ENCODE measurements at places on chromosomes 5 and 9.

GRCh38 chr5:10534561-10535530 lies 29.0 kb upstream of the ANKRD33B start:
- DNase-seq = no peak

DNA sequence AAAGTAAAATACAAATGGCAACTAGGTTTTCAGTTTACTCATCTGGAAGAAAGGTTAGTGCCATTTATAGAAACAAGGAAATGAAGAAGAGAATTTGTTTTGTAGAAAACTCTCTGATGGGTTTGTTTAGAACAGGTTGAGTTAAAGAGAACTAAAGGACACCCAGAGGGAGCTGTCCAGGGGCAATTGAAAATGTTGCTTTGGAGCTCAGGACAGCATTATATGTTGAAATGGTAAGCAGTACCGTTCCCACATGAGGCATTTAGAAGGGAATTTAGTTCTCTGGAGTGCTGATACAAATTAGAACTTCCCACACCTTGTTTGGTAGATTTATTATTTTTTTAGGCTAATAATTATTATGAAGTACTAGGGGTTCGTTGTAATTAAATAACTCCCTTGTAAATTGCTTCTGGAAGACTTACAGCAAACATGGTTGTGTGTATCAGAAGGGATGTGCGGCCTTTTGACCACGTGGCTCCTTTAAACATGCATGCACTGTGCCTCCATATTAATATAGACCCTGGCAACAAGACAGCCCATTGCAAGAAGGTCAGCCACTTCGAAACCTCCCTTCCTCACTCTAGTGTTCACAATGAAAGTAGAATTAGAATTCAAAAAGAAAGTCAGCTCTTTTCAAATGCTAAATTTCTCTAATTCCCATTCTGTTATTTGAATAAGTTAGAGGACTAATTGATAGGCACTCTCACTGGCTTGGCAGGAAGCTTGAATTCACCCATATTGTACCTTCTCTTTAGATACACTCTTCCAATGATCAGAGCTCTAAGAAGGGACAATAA lies 71.7 kb downstream of the ZNF462 start:
- no peak for DNase-seq

- DNase-seq = no peak
Measured at GRCh38 chr9:36437790-36438189, 37.7 kb upstream of the RNF38 start.

DNA sequence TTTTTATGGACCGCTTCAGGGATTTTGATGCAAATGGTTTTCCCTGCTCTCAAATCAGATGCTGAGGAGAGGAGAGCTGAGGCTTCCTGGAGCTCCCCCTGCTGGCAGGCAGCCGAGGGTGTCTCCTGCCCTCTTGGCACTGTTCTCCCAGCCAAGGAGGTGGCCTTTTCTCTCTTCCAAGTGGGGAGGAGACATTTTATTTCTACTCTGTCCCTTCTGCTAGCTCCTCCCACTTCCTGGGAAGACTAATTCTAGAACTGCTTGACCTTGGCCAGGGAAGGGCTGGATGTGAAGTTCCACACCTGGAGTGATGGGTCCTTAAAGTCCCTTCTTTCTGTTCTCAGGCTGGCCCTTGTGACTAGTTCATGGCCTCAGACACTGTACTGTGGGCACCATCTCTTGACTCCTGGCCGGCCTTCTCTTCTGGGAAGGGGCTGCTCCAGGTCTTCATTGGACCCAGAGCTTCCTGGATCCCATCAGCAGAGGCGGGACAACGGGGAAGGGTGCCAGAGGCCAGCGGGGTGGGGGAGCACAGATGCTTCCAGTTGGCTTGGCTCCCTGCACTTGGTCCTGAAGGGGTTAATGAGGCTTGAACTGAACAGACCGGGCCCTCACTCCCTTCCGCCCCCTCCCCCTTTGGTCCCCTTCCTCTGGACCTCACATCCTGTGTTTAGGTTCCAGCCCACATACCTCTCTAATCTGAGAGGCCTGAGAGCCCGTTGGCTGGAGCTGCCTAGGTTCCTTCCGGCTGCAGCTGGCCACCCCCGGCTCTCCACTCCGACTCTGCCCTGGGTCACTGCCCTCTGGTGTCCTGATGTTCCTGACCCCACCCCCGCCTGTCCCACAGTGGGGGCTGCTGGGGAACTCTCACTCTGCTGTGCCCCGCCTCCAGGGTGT lies 32.1 kb downstream of the PTPA start:
- no peak for DNase-seq

DNA sequence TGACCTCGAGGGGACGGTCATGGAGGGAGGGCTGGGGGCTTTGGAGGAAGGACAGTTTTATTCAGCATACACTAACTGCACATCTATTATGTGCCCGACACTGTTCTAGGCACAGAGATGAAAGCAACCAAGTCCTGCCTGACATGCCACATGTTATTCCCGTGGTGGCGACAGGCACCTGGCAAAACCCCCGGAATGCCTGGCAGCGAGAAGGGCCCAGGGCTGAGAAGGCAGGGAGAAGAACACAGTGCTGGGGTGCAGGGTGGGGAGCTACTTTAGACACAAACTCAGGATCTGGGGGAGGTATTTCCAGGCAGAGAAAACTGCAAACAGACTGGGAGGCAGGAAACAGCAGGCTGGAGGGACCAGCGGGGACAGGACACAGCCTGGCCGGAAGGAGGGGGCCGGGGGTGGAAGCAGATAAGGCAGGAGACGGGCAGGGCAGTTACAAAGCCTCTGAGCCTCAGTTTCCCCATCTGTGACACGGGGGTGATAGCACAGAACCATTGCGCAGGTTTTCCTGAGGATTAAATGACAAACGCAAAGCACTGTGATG lies 77.7 kb downstream of the STK10 start:
- no peak for DNase-seq

DNA sequence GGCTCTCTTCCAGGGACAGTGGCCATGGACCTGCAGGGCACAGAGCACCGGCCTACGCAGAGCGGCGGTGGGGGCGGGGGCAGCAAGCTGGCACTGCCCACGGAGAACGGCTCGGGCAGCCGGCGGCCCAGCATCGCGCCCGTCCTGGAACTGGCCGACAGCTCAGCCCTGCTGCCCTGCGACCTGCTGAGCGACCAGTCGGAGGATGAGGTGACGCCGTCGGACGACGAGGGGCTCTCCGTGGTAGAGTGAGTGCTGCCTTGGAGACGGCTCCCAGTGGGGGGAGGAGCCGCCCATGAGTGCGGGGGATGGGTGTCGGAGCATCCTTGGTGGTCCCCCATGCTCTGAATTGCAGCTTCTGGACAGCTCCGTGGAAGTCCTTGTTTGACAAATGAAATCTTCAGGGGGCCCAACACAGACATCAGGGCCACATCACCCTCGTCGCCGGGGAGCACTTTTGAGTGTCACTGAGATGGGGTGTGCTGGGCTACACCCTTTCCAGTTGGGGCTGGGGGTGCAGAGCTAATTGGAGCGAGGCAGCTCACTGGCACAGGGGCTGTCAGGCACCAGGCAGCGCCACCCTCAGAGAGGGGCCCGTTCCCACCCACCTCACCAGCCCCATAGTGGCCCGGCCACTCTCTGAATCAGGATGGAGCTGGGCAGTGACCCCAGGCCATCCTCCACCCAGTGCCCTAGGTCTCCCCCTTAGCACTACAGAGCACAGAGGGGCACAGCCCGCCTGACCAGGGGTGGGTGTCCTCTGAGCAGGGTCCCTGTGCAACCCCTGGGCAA lies 70.9 kb downstream of the KCNT1 start:
- no peak for DNase-seq

GRCh38 chr5:150640311-150641005 lies at the start of gene SYNPO:
Gene SYNPO (plus strand): TSS chr5:150640660. CDS start chr5:150648276, 7,616 bp downstream.
- no peak for DNase-seq

- no peak for DNase-seq
Measured at GRCh38 chr5:58458141-58458742, 1.6 kb downstream of the PLK2 start.

GRCh38 chr9:82423700-82424099 lies 435.1 kb downstream of the SPATA31D1 start:
- no peak for DNase-seq

GRCh38 chr9:114051281-114051680 lies 26.8 kb downstream of the AMBP start:
- DNase-seq = no peak

DNA sequence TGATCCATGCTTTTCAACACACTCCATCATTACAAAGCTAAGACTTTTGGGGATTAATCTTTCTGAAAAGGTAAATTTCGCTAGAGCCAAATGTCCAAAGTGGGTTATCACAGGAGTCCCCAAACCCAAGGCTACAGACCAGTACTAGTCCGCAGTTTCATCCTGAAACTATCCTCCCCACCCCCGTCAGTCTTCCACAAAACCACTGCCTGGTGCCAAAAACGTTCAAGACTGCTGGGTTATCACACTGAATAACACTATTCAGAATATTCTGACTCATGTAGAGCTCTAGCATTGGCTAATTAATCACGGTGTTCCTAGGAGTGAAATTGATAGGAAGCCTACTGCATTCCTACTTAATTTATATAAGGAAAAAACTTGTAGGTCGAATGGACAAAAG lies 24.7 kb downstream of the ERP44 start:
- DNase-seq = no peak

GRCh38 chr9:114244570-114244969 lies 78.3 kb upstream of the ORM1 start:
- DNase-seq = no peak

DNA sequence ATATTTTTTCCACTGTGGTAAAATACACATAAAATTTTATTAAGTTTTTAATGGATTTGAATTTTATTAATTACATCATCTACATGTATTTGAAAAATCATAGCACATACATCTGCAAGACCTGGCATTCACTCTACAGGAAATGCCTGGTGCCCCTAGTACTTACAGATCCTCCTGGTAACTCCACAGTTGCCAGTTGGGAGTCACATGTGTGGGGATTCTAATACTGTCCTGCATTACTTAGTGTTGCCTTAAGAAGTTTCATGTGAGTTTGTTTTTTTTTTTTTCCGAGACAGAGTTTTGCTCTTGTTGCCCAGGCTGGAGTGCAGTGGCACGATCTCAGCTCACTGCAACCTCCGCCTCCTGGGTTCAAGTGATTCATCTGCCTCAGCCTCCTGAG lies 18.1 kb downstream of the KDM3B start:
- no peak for DNase-seq

- no peak for DNase-seq
Measured at GRCh38 chr5:61906820-61907219, 399.2 kb upstream of the KIF2A start.

DNA sequence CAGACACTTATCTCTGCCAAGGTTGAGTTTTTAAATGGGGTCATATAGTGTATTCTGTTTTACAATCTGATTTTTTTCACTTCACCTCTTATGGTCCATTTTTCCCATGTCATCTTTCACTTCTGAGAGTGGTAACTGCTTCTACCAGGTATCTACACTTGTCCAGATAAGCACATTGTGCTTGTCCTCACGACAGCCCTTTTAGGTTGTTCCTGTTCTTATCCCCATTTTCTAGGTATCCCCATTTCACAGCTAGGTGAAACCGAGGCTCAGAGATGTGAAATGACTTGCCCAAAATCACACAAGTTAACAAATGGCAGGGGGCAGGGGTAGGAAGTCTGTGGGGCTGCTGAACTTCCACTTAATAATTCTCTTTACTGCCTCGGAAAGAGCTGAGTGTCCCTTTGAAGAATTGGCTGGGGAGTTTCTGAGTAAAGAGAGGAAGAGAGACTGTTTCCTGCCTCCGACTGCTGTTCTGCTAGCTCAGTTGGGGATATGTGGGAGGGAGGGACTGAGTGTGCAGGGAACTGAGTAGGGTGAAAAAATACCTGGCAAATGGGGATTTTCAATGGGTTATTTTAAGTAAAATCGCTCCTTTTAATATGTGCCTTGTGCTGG lies 255.4 kb downstream of the GRIA1 start:
- no peak for DNase-seq

GRCh38 chr5:99045871-99046270 lies 117.1 kb upstream of the CHD1 start:
- no peak for DNase-seq

DNA sequence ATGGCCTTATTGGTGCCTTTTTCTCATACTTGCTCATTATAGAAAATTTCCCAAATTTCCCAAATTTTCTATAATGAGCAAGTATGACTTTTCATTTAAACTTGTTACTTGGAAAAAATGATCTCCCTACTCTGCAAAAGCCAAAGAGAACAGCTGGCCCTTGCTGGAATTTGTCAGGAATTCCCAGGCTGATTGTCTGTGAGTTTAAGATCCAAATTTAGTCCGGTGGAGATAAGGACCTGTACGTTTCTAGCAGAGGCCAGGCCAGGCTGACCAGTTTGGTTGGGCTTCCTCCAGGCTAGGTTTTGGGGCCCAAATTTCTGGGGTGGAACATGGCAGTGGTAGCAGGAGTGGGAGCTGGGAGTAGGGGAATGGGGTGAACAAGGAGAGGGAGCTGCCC lies 51.9 kb downstream of the NEURL1B start:
- DNase-seq = no peak

DNA sequence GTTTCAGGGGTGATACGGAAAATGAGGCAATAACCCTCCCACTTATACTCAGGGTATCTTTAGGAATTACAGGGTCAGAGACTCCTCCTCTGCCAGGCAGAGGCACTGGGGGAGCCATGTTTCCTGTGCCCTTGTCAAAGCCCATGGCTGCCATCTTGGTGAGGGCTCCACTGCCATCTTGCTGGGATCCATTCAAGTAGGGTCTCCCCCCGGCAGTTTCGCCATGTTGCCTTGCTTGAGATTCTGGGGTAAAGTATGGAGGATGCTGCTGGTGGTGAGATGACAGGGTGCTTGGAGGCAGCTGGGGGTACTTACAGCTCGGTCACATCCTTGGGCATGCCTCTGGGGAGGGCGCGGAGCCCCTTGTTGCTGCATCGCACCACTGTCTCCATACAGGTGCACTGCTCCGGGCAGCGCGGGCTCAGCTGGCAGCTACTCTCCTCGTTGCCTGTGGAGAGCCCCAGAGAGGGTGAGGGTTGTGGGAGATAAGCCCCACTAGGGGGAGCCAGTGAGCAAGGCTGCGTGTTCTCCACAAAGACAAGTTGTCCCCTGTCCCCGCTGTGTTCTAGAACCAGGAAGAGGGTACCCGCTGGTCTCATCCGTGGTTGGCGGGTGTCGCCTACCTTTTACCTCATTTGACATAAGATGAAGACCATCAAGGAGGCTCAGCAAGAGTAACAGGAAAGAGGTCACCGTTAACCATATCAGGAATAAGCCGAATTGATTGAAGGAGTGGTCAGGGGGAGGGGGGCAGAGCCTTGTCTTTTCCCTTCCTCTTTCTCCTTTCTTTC lies 169.0 kb upstream of the PANK3 start:
- DNase-seq = no peak

GRCh38 chr5:135243556-135244285 lies 155.3 kb downstream of the MACROH2A1 start:
- no peak for DNase-seq

DNA sequence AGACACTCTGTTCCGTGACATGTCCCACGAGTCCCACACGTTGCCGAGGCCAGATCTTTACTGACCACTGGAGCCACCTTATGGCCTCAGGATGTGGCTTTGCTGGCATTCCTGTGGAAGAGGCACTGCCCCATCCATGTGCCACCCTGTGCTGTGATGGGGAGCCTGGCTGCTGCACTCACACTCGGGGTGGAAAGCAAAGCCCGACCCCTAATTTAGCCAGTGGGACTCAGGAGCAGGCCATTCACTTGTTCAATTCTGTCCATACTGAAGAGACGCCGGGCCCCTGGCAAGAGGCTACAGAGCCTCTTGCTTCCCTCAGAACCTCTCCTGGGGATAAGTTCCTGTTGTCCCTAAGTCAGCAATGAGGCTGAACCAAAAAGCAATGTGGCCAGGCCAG lies 18.6 kb upstream of the CEP72 start:
- no peak for DNase-seq
